ENCODE measurements at places on chromosomes 2 and 18.

DNA sequence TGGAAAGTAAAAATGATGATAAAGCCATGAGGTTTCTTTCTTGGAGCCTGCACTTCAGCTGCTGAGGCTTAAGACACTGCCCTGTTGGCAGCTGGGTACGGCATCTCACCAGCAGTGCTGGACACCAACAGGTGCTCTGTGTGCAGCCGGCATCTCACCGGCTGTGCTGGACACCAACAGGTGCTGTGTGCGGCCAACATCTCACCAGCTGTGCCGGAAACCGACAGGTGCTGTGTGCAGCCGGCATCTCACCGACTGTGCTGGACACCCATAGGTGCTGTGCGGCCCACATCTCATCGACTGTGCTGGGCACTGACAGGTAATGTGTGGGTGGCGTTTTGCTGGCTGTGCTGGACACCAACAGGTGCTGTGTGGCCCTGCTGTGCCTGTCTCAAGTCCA is 190.8 kb downstream of the TMEM18 start:
- no peak for DNase-seq

GRCh38 chr2:127139766-127140165 is 32.8 kb upstream of the BIN1 start:
- DNase-seq: no peak

DNA sequence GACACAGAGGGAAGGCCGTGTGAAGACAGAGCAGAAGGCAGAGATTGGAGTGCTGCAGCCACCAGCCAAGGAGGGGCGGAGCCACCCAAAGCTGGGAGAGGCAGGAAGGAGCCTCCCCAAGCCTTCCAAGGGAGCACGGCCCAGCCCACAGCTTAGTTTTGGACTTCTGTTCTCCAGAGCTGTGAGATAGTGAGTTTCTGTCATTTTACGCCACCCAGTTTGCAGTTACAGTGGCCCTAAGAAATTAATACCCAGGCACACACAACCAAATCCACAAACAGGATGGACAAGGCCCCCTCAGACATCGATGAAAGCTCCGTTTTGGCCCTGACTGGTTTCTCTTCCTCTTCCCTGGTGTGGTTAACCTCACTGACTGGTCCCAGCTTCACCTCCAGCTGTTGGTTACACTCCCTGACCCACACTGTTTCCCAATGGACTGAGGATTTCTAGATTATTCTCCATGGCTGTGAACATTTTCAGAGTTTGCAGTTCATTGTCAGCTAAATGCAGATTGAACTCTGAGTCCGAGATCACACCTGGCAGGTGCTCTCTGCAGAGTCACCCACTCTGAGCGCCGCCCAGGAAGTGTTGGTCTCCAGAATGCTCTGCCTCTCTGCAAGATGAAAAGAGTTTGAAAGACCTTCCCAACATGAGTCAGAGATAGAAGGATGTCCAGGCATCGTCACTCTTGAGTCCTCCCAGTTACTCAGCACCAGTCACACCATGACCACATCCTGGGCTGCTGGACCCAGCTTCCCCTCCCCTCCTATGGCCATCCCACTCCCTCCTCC is 100.2 kb downstream of the TWIST2 start:
- DNase-seq: no peak

DNA sequence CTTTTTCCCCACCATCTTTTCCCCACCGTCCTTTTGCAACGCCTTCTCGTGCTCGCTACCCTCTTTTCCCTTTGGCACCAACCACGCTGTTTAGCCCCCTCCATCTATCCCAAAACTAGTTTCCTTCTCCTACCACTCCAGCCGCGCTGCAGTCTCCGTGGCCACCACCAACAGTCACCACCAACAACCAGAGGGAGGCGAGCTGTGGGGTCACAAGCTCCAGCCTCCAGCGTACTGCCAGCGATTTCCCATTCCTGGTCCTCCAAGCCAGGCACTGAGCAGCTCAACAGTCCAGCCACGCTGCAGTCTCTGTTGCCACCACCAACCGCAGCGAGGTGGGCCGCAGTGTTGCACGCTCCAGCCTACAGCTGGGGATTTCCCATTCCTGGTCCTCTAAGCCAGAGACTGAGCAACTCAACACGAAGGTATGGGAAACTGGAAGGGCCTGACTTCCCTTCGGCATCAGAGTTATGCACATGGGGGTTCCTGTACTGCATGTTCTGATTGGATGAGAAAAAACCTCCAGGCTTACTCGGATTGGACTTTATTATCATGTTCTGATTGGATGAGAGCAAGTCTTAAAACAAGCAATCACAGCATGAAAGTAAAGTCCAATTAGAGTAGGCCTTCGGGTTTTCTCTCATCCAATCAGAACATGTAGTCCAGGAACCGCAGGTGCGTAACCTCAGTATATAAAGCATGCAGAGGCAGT is 42.3 kb upstream of the IMP4 start:
- DNase-seq: no peak

GRCh38 chr2:127089478-127090235 is 17.3 kb downstream of the BIN1 start:
- no peak for DNase-seq
